Effector memory CD8-positive, alpha-beta T cell (primary cell): ENCODE measurements at places on chromosomes 12 and 14.
A peak's percentile ranks its signal among the peaks of the same experiment; 100 is the strongest.

- DNase-seq = no peak
Observed at GRCh38 chr12:121600702-121601336, 20.0 kb upstream of the KDM2B start.

DNA sequence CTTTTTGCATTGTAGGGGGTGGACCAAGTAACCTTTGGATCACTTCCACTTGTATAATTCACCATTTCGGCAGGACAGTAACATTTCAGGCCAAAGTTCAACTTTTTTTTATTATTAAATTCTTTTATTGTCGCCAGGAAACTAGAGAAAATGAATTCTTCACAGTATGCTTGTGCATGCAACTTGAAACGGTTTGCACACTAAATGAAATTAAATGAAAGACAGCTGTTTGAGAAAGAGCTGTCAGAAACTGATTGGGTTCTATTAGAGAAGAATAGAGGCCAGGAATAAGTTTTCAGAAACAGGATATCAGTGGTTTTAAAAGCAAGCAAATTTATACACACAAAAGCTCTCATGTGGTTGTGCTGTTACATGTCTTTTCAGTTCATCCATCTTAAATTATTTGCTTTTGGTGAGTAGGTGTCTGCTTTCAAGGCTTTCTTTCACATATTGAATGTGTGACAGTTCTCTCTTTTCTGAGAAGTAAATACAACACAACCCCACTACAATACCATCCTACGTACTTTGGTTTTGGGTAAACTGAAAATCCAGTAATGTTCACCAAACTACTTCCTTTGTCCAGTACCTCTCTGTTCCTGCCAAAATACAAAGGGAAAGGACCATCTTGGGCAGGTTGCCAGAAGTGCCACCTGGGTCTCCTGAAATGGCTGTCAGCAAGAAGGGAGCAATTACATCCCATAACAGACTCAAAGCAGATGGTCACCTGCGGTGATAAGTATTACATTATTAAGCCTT, 291.7 kb downstream of the RAD51B start:
- DNase-seq = no peak

DNA sequence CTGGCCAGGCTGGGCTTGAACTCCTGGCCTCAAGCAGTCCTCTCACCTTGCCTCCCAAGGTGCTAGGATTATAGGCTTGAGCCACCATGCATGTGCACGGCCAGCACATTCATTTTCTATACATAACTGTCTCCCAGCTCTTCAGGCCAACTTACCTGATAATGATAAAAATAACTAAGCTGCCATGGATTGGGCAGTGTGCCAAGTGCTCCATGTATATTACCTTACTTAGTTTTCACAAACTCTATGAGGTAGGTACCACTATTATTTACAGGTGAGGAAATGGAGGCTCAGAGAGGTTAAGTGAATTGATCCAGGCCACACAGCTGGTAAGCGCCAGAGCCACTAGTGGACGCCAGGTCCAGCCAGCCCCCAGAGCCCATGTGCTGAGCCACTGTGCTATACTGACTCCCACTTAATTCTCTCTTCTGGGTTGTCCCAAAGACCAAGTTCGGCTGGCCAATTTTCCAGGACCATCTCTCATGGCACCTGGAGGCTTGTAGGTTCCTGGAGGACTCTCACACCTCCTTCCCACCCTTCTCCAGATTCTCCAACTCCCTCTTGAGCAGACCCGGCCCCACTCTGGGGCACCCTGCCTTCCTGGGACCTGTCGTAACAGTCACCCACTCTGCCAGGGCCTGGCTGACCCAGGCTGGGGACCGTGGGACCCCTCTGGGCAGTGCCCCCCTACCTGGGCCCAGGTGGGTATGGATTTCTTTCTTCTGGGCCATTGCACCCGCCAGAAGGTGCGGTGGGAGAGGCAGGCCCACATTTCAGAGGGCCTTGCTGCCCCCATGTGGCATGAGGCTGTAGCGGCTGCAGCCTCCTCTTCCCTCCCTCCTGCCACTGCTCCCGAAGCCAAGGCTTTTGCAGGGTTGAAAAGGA, 30.2 kb upstream of the CIPC start:
- DNase-seq = peak; percentile 41

DNA sequence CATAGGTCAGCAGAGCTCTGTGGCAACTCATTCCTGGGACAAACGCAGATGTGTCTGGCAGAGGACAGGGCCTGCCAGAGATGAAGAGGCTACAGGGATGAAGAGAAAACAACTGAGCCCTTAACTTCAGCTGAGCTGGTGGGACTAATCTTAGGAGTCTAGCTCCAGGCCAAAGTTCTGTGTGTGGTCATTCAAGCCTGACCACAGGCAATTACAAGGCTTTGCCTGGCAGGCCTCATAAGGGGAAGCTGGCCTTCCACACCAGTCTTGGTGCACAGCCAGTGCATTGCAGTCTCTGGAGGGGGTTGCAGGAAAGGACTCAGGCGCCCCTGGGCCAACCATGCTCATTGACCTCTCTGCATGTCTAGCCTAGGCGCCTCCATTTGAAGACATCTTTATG, 127.6 kb upstream of the DAAM1 start:
- DNase-seq = no peak

DNA sequence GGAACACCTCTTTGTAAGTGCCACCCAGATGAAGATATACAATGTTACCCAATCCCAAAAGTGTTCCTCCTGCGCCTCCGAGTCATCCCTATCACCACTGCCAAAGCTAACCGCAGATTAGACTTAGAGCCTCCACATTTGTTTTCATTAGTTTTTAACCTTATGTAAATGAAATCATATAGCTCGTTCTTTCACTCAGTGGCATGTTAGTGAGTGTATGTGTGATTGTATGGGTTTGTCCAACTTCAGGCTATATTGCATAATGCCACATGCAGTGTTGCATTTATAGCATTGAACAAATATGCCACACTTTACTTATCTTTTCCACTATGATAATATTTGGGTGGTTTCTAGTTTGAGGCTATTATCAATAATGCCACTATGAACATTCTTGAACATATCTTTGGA, 18.0 kb downstream of the MAP1LC3B2 start:
- no peak for DNase-seq

- no peak for DNase-seq
Observed at GRCh38 chr14:71988939-71989338, 56.7 kb downstream of the RGS6 start.

DNA sequence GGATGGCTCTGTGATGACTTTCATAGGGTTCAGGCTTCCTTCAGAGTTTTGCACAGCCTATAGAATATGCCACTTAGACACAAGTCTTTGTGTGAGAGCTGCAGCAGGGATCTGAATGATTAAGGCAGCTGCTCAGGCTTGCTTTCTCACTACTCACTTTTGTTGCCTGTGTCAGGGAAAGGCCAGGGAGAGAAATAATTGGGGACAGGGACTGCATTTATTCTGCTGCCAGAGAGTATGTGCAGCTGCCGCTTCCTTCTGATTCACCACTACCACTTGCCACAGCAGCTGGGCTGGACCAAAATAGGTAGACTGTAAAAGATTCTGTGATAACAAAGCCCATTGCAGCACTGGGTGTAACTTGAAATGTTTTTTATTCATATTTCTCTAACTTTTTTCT, 49.7 kb downstream of the TRMT5 start:
- DNase-seq = no peak

DNA sequence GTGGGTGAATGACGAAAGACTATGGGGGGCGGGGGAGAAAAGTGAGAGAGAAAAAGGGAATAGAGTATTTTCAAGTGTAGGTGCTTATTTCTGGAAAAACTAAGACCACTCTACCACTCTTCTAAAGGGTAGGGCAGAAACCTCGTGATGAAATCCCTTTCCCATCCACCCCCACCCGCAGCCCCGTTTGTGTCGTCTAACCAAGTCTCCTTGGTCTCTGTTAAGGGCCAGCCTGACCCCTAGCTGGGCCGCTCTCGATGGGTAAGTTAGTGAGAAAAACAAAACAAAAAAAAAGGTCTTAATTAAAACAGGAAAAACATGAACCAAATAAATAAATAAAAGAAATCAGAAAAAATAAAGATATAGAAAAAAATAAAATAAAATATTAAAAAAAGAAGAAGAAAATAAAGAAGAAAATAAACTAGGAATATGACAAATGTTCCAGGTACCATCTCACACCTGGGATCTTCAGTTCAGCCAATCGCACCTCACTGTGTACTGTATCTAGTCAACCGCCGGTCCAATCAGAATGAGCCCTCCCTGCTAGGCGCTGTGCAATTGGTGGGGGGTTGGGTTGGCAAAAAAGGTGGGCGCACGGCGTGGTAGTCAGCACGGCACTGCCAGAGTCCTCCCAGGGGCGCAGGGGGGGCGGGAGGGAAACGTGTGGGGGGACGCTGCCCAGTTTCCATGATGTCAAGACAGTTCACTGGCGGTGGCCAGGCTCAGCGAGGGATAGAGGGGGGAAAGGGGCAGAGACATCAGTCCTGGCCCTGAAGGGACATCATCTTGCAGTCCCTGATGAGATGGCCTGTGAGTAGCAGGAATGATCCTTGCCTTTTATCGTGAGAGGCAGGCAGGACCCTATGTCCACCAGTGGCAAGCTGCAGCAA, 9.8 kb upstream of the CDH24 start:
- DNase-seq = no peak

- no peak for DNase-seq
Observed at GRCh38 chr12:74791365-74791764, 253.7 kb downstream of the ATXN7L3B start.
